ENCODE measurements at places on chromosomes 12 and 14.
A peak's percentile ranks its signal among the peaks of the same experiment; 100 is the strongest.

DNA sequence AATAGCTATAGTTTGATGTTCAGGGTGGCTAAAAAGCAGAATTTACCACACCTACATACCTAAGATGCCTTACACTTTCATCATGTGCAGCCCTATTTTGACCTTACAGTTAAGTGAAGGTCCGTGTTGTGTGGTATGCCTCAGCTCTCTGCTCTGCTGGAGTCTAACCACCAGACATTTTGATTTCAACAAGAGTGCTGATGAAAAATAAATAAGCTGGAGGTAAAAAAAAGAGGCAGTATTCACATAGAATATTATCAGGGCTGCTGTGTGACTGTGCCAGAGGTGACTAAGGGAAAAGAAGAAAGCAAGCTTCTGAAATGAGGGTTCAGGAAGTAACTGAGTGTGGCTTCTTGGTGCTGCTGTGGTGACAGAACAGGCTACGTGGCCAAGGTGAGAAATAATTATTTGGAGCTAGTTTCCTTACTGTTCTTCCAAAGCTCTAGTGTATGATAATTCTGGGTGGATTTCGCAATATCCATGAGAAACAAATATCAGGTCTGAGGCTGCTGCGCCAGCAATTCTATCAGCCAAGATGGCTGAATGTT is 188.8 kb downstream of the STXBP6 start:
- peak; percentile 64 for DNase-seq

GRCh38 chr14:106396999-106397398 is 870.6 kb downstream of the TMEM121 start:
- no peak for DNase-seq

GRCh38 chr12:92603741-92604432 is 98.9 kb upstream of the PLEKHG7 start:
- no peak for DNase-seq

GRCh38 chr12:53484686-53485575 is 14.3 kb downstream of the MAP3K12 start:
- DNase-seq = no peak

DNA sequence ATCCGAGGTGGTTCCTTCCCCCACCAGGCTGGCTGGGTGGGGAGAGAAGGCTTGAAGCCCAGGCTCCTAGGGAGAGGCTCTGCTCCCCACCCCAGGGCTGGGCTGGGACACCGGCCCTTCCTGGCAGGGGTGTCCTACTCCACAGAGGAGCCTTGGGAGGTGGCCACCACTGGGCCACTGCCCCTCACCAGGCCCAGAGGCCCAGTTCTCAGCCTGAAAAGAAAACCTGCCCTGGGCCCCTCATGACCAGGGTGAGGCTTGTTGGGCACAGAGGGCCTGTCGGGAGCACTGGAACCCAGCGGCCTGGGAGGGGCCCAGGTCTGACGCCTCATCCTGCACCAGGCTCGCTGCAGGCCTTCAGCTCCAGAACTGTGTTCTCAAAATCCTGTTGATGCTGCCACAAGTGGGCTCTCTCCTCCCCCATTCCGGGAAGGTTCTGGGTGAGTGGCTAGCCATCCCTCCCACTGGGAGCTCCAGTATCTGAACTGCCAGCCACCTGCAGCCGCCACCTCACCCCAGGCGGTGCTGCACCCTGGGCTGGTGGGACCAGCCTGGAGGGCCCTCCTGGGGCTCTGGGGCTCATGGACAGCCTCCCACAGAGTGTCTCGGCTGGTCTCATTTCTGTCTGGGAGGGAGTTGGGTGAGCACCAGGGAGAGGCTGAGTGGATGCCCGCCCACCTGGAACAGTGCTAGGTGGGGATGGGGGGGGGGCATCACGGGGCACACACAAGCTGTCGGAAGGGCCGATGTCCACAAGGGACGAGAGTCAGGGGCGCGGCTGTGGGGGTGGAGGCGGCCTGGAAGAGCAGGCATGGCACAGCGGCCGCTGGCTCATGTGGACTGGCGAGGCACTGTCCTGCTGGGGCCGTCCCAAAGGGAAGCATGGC is 11.8 kb downstream of the BAG5 start:
- no peak for DNase-seq

DNA sequence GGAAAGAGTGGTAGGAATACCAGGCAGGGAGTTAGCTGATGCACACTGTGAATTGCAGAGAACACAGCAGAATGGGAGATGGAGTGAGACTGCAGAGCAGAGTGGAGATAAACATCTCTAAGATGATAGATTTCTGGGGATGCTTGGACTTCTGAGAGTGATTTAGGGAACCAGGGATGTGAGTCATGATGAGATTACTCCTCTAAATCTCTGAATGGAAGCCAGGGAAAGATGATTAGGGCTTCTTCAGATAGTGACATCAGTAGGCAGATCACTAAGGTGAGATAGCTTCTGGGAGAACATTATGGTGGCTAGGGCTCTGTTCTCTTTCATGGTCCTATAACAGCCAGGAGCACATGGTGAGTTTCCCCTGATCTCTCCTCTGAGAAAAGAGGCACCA is 501.5 kb upstream of the USP15 start:
- DNase-seq = no peak

DNA sequence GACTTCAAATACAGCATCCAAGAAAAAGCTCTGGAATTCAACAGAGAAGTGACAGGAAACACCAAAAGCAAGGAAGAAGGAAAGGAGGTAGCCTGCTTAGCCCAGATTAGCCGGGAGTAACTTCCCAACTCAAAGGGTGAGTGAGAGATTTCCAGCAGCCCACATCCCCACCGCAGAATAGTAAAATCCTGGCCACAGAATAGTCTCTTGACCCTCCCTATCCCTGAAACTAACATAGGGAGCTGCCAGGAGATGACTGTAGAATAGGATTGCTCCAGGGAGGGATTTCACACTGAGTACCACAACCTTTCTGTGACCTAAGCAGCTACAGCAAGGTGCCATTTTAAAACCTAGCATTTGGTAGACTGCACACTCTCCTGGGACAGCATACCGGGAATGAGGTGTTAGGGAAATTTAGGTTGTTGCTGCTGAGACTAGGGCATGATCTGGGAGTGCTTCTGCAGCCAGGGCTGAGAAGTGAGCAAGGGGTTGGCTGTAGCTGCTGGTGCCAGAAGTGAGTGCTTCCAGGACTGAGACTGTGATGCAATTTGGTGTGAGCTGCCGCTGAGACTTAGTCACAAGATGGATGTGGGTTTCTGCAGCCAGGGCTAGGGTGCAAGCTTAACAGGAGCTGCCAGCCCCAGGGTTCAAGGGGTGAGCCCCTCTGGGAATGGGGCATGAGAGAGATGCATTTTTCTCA is 66.0 kb downstream of the TMTC3 start:
- DNase-seq = no peak

DNA sequence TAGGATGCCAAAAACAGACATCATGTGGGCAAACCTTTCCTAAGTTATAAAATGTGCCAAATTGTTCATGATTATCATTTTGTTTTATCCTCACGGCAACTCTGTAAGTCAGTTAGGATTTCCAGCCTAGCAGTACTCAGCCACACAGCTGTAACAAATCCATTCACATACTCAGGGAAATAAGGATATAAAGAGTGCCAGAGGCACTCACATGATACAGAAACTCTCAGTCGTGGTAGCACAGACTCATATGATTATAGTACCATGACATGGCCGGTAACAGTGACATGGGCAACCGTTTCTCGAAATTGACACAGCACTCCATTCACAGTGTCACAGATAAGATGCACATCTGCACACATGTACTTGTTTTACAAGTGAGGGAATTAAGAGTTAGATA is 344.2 kb downstream of the LRIG3 start:
- no peak for DNase-seq

GRCh38 chr12:51959211-51959610 is 7.7 kb downstream of the ACVR1B start:
- no peak for DNase-seq

DNA sequence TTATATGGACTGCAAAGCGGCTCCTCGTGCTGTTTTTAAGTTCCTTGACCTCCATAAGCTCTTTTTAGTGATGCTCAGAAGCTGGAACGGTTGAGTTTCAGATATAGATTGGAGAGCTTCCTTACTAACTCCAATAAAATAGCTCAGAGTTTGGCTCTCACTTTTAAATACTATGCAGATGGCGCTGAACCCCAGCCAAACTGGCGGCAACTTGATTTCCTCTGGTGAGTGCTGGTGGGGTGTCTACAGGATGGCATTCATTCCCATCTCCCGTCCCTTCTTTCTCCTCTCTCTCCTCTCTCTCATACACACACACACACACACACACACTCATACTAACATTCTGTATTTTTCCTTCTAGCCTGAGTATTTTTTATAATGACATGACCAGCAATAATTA is 346.3 kb downstream of the ETNK1 start:
- DNase-seq = no peak

GRCh38 chr14:92040431-92041051 is 682 bp upstream of the TRIP11 start:
- peak; percentile 15 for DNase-seq

DNA sequence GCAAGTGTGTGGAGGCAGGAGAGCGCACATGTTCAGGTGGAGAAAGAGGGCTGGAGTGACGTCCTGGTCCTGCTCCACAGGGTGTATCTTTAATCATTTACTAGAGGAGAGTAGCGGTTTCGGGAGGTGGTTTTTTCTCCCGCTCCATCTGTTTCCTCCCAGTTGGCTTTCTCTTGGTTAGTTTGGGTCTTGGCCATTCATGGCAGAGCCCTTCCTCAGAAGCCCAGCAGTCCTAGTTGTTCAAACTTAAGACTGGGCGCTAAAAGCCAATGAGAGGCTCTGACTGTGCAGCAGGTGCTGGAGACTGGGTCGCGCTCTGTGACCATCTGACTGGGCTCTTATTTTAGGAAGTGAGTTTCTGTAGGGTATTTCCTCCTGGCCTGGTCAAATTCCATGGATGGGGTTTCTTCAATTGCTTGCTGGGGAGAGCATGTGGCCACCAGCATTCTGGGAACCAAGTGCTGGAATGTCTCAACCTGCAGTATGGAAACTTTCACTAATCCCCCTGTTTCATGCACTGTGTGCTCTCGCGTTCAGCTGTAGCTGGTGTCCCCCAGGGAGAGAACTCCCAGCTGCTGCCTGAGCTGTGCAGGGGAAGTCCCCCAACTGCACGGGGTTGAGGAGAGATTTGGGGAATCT is 27.4 kb upstream of the TSPAN9 start:
- DNase-seq = no peak

GRCh38 chr12:87793131-87793530 is 236.1 kb downstream of the C12orf50 start:
- no peak for DNase-seq

GRCh38 chr14:96268431-96269358 is 12.7 kb downstream of the BDKRB1 start:
- DNase-seq = no peak

- no peak for DNase-seq
Measured at GRCh38 chr12:10607885-10608458, 5.4 kb downstream of the MAGOHB start.

DNA sequence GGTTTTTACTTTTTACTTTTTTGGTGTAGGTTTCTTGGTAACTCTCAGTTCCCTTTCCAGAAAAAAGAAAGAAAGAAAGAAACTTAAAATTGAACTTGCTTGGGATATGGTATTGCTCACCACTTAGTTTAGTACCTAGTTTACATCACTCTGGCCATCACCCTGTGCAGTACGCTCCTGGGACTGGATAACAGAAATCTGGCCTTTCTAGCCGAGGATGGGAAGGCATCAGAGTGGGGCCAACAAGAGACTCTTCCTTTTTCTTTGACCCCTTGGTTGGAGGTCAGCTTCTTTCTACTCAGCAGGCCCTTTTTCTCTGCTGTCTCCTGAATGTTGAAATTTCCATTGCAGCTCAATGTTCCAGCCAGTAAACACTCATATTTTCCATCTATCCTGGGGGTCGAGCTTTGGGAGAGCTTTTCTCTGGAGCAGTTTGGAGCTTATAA is 156.6 kb downstream of the TGFB3 start:
- no peak for DNase-seq

GRCh38 chr14:56333359-56334292 is 215.4 kb downstream of the PELI2 start:
- no peak for DNase-seq

- DNase-seq = no peak
Measured at GRCh38 chr14:67557656-67558055, 24.6 kb downstream of the PLEKHH1 start.

- DNase-seq = no peak
Measured at GRCh38 chr12:2552000-2552756, 242.6 kb upstream of the FKBP4 start.

GRCh38 chr12:82596483-82596882 is 90.2 kb upstream of the TMTC2 start:
- no peak for DNase-seq

DNA sequence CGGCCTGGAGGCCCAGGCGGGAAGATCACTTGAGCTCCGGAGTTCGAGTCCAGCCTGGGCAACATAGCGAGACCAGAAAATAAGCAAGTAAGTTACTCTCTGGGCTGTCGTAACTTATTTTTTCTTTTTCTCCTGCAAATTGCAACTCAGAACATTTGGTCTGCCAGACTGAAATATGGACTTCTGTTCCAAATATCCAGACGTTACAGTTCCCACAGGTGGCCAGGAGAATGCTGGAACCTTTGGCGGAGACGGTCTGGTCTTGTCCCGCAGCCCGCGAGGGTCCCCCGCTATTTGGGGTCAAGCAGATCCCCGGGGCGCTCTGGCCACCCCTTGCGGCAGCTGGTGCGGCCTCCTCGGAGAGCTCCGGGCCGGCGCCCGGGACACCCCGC is 488 bp upstream of the PLEKHH1 start:
- DNase-seq = no peak

GRCh38 chr14:72443991-72444441 is 449.9 kb downstream of the DPF3 start:
- DNase-seq = no peak

All from HS-27A (cell line).